ENCODE measurements at places on chromosomes 13 and 19. TPM values are rescaled to one million over a fixed set of nuclear protein-coding genes. Genes with fewer than 3 reads are reported as not detected.

The ICAM4 gene
- total RNA-seq, result 1.2 TPM

The ISOC2 gene
- total RNA-seq, result 7.8 TPM

DNA sequence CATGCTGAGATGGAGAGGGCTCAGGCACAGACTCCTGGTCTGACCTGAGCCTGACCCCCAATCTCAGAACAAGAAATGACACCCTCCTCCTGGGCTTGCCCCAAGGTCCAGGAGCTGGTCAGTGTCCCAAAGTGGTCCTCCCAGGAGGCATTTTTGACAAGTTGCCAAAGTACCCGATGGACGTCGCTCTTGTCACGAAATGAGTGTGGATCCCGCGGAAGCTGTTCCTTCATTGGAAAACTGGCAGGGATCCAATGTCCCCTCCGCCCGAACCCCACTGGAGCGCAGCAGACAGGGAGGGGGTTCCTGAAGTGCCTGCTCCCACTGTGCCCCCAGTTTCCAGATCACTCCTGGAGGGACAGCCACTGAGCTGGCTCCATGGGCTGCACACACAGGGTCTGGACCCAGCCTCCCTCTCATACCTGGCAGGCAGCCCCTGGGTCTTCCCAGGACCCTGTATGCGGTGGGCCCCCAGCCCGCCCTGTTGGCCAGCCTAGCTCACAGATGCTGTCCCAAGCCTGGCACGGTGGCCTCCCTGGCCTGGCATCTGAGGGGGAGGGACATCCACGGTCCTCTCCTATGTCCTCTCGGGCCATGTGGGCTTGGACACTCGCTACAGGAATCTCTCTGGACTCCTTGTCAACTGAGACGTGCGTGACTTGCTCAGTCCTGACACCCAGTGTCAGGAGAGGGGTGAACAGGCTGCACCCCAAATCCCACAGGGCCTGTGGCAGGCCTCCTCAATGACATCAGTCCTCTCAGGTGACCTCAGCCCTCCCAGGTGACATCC, 12.8 kb upstream of the ZNF14 start:
- no peak for DNase-seq

DNA sequence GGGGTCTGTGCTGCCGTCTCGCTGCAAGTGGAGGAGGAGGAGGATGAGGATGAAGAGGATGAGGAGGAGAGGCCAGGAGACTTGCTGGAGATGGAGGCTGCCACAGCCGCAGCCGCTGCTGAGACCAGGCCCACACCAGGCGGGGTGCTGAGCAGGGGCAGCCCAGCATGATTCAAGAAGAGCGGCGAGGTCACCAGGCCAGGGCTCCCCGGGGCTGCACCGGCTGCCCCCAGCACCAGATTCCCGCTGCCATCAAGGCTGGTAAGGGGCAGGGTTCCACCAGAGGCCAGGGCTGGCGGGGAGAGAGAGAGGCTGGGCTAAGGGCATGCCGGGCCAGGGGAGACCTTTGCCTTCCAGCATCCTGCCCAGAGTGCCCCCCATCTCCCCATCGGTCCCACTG, 15.3 kb downstream of the ZNF574 start:
- no peak for DNase-seq

DNA sequence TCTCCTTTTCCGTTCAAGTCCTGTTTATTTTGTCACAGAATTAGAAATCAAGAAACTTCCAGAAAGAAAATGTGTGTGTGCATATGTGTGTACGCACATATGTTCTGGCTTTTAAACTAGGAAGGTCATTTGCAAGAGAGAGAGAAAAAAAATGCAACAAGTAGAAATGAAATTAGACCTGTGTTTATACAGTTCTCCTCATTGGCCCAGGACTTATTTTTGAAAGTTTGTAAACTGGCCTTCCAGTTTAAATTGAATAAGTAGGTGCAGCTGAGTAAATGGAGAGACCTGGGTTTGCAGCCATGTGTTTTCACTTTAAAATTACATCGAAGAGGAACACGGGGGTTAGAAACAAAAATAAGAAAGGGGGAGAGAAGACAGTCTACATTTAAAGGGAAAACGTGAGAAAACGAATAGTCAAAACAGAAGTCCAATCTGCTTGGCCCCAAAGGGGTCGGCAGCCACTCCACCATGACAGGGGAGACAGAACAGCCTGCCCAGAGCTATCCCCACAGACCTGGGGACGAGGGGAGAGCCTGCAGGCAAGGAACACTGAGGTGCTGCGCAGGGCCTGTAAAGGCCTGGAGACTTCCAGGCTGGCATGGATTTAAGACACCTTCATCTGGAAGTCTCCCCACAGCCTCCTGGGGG, 216.8 kb upstream of the MAB21L1 start:
- no peak for DNase-seq

- no peak for DNase-seq
These were observed 4.1 kb downstream of the SPACA6 start for GRCh38 chr19:51697169-51697776.

GRCh38 chr19:33235269-33235995, 9.8 kb upstream of the SLC7A10 start:
- DNase-seq, result peak; percentile 53

DNA sequence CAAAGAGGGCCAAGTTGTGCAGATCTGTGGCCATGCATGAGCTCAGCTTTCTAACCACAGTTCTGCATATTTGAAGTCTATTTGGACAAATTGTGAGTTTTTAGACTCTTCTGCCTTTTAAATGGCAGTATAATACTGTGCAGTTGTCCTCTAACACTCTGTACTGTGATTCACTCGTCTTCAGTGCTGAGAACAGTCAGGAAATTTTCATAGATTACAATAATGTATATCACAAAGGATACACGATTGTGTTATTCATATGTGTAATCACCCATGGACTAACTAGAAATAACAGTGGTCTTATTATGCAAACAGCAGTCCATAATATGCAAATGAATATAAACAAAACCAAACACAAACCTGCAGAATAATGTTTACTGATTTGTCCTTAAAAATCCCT, 259.1 kb downstream of the PCDH9 start:
- no peak for DNase-seq

DNA sequence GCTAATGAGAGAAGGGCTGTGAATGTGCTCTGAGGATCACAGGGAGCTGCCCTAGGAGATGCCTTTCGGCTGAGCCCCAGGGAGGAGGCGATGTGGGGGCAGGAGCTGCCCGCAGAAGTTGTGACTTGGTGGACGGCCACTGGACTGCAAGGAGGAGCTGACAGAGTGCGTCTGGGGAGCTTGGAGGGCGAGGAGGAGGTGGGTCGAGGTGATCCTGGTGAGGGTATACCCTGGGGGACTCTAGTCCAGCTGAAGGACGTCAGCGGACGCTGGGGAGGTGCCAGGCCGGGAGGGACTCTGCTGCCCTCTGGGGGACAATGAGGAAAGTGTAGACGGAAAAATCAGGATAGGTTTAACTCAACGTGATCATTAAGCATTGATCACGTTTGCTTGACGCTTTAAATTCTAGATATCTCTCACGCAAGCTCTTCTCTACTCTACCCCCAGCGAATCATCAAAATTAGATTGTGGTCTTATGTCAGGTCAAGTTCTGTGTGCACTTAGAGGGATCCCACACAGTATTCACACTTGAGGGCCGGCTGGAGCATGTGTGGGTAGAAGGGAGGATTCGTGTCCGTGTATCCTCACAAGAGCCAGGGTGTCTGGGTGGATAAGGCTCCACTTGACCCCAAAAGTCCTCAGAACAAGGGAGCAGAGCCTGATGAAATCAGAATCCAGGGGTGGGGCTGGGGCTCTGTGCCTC, 3.3 kb upstream of the CEACAM7 start:
- peak; percentile 6 for DNase-seq

DNA sequence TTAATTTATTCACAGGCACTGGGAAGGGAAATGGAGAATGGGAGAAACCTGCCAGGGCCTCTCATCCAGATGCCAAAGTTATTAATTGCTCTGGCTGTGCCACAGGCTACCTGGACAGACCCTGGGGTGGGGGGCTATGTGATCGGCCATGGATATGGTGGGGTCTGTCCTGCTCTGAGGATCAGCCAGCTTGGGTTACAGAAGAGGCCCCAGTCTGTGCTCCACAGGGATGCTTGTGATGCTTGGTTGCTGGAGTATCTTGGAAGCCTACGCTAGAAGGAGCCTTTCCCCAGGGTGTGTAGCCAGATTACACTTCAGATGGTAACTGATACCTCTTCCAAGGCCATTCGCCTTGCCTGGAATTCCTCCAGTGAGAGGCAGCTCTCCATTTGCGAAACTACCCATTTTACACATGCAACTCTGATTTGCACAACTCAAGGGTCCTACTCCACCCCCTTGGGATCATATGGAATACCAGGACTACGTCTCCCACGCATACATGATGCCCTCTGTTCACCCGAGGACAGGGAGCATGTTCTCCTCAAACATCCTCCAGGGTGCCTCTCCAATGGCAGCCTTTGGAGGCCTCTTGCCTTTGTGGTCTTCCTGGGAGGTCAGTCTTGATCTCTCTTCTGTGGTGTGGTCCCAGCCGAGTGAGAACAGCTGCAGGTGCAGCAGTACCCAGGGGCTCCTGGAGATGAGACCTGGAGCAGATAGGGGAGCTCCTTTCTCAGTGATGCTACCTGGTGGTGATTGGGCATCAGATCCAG, 186.6 kb upstream of the TSHZ3 start:
- no peak for DNase-seq

Data from naive thymus-derived CD4-positive, alpha-beta T cell (primary cell).